ENCODE measurements at places on chromosomes 2 and 18. TPM values are rescaled to one million over a fixed set of nuclear protein-coding genes. Genes with fewer than 3 reads are reported as not detected.

- no peak overlapping the region for H3K27ac ChIP-seq
- no peaks in the 10 kb centered on the region for H3K27me3 ChIP-seq
- H3K36me3 ChIP-seq, result no peaks in the 10 kb centered on the region
- H3K4me1 ChIP-seq, result no peaks in the 10 kb centered on the region
- no peak for DNase-seq
Measured at GRCh38 chr18:28729321-28729720, 552.4 kb upstream of the CDH2 start.

- no peaks in the 10 kb centered on the region for H3K4me1 ChIP-seq
- DNase-seq, result no peak
- no peaks in the 10 kb centered on the region for H3K27me3 ChIP-seq
- H3K4me3 ChIP-seq, result no peak overlapping the region
- no peak overlapping the region for H3K27ac ChIP-seq
Measured at GRCh38 chr18:49279041-49279440, 181.4 kb downstream of the DYM start.

DNA sequence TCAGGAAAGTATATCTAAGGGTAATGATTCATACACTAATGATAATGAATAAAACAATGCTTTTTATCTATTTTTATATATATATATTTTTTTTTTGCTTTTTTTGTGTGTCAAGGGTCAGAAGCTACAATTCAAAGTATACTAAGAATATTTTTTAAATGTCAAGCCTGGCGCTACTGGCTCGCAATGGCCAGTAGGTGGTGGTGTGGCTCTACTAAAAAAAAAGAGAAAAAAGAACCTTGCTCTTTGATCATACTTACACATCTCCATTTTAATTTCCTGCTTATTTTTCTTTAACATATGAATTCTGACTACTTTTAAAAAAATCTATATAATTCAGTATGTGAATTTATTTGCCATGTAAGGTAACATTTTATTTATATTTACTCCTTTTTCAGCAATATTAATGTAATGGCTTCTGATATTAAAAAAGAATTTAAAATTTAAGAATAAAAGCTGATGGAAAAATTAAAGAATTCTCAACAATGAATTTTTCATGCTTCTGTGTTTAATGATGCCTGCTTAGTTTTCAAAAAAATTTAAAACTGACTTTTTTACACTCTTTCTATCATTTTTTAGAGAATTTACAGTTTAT lies 232.9 kb downstream of the GULP1 start:
- no peak overlapping the region for H3K27ac ChIP-seq
- H3K4me1 ChIP-seq, result no peaks in the 10 kb centered on the region
- peak; percentile 66 for DNase-seq
- H3K27me3 ChIP-seq, result no peaks in the 10 kb centered on the region

DNA sequence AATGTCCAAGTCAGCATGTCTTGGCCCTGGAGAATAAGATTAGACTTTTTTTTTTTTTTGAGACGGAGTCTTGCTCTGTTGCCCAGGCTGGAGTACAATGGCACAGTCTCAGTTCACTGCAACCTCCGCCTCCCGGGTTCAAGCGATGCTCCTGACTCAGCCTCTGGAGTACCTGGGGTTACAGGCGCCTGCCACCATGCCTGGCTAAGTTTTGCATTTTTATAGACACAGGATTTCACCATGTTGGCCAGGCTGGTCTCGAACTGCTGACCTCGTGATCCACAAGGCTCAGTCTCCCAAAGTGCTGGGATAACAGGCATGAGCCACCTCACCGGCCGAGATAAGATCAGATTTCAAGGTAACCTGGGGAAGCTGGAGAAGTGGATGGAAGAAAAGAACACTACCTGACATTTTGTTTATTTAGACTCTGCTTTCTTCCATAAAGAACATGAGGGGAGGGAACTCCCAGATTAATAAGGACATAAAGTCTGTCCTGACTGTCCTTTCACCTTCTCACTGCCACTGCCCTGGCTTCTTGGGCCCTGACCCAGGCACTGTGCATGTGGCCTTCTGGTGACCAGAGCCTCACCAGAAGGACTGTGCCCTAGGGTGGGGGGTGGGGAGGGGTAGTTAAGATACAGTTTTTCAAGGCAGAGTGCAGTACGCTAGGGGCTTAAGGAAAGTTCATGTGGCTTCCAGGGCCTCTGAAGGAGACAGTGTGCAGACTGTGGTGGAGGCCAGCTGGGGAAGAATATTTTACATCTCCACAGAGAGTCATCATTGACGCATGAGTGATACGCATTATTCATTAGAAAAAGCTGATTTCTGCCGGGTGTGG lies 4.8 kb upstream of the IMPA2 start:
- H3K4me3 ChIP-seq, result no peak overlapping the region
- H3K4me1 ChIP-seq, result no peaks in the 10 kb centered on the region
- no peak for DNase-seq
- H3K27me3 ChIP-seq, result no peaks in the 10 kb centered on the region
- no peak overlapping the region for H3K27ac ChIP-seq

The ADRA2B gene
- total RNA-seq, result 1.4 TPM

DNA sequence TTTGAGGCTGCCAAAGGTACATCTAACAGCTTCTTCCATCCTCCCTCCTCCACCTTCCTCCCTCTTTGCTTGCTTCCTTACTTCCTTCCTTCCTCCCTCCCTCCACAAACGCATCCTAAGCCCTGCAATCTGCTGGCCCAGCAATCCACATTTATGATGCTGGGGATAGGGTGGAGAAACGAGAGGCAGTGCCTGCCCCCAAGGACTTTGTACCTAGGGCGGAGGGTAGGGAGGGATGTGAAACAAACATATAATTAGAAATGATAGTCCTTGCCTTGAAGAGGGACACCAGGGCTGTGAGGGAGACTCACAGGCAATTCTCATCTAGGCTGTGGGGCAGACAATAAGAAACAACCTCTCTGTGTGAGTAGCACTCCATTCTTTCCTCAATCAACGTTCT lies 188.3 kb downstream of the ANKRD30B start:
- no peak for DNase-seq
- no peaks in the 10 kb centered on the region for H3K27me3 ChIP-seq
- H3K4me3 ChIP-seq, result no peak overlapping the region
- no peaks in the 10 kb centered on the region for H3K36me3 ChIP-seq
- H3K4me1 ChIP-seq, result no peaks in the 10 kb centered on the region

The KCNJ3 gene
- 3.6 TPM for total RNA-seq

- no peaks in the 10 kb centered on the region for H3K27me3 ChIP-seq
- H3K27ac ChIP-seq, result no peak overlapping the region
- H3K4me1 ChIP-seq, result no peaks in the 10 kb centered on the region
- H3K4me3 ChIP-seq, result no peak overlapping the region
Measured at GRCh38 chr2:167380555-167380954, 492.3 kb downstream of the XIRP2 start.

DNA sequence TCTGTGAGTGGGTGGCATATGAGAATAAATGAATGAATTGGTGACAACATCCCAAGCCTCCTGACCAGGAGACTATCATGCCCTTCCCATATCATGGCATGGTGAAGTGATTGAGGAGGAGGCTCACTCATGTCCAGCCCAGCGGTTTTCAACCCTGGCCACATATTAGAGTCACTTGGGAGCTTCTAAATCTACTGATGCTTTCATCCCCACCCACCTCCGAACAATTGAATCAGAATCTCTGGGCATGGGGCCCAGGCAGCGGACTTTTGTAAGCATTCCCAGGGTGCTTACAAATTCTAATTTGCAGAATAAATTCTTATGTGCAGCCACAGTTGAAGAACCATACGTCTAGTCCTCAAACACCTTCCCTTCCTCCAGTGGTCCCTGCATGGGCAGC lies 81.7 kb upstream of the SEC11C start:
- no peaks in the 10 kb centered on the region for H3K4me1 ChIP-seq
- no peak overlapping the region for H3K4me3 ChIP-seq
- no peaks in the 10 kb centered on the region for H3K36me3 ChIP-seq
- DNase-seq, result no peak
- H3K27me3 ChIP-seq, result no peaks in the 10 kb centered on the region

The PRPF40A gene
- 82.7 TPM for total RNA-seq

The KLHL30 gene
- 5.7 TPM for total RNA-seq

GRCh38 chr2:73279852-73280251 lies 4.4 kb downstream of the FBXO41 start:
- no peak overlapping the region for H3K4me3 ChIP-seq
- peaks cover 4% of the 10 kb centered on the region for H3K4me1 ChIP-seq
- no peak overlapping the region for H3K27ac ChIP-seq
- H3K27me3 ChIP-seq, result peaks cover under 1% of the 10 kb centered on the region

DNA sequence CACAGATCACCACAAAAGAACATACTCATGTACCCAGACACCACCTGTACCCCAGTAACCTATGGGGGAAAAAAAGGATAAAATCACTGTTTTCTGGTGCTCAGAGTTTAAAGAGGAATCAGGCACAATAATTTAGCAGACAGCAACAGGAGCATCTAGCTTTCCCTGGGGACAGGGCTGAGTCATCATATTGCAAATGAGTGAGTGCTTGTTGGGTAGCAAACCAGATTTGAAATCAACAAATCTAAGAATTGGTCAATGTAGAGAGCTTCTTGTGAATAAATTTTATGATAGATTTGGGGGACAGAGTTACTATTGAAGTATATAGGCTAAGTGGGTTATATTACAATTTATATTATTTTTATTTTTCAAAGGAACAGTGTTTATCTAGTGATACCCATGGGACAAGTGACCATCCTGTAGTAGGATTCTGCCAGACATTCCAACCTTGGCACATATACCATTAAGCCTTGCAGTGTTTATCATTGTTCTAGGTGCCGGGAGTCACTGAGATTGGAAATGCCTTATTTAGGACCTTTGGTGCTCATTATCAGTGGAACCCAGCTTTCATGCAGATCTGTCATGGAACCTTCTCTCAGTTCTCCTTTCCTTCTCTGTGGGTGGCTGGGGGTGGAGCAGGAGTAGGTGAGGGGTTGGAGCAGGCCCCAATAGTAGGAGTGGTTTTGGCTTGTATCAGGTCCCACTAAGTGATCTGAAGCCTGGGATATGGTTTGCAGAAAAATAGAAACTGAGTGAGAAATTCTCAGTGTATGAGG lies 117.2 kb downstream of the CERS6 start:
- no peak overlapping the region for H3K27ac ChIP-seq
- no peak overlapping the region for H3K4me3 ChIP-seq
- no peaks in the 10 kb centered on the region for H3K27me3 ChIP-seq
- H3K4me1 ChIP-seq, result no peaks in the 10 kb centered on the region
- DNase-seq, result no peak
- no peaks in the 10 kb centered on the region for H3K36me3 ChIP-seq

- H3K4me3 ChIP-seq, result no peak overlapping the region
- no peaks in the 10 kb centered on the region for H3K27me3 ChIP-seq
- H3K36me3 ChIP-seq, result no peaks in the 10 kb centered on the region
- DNase-seq, result no peak
Measured at GRCh38 chr2:110905217-110905616, 172.8 kb downstream of the ACOXL start.

- no peaks in the 10 kb centered on the region for H3K36me3 ChIP-seq
- no peak overlapping the region for H3K27ac ChIP-seq
- no peaks in the 10 kb centered on the region for H3K4me1 ChIP-seq
- no peak for DNase-seq
- no peak overlapping the region for H3K4me3 ChIP-seq
- no peaks in the 10 kb centered on the region for H3K27me3 ChIP-seq
Measured at GRCh38 chr2:215466097-215466909, 30.4 kb upstream of the FN1 start.

DNA sequence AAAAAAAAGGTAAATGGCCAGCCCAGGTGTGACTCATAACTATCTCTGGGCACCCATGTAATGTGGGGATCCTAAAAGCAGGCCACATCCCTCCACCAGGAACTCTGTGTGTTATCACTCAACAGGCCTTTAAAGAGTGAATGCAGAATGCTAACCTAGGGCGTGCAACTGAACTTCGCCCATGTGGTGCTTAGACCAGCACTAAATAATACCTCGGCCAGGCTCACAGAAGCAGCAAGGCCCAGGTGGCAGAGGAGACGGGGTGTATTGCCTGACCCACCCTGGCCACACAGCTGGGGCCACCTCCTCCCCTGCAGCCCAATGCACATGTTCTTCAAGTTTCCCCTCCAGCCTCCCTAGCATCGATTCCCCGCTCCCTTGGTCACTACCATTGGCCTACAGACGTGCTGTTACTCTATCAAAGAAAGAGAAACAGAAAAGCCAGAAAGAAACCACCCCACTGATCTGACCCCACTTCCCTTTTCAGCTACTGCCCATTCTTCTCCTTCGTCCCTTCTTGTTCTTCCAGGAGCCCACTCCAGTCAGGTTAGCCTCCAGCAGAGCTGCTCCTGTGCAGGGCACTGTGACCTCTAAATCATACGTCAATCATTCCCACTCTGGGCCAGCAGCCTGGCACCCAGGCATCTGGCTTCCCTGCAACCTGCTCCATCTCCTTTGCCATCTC lies 22.0 kb downstream of the FAM178B start:
- no peaks in the 10 kb centered on the region for H3K27me3 ChIP-seq
- peaks cover 3% of the 10 kb centered on the region for H3K4me1 ChIP-seq
- no peak for DNase-seq
- H3K4me3 ChIP-seq, result no peak overlapping the region
- H3K36me3 ChIP-seq, result no peaks in the 10 kb centered on the region
- H3K27ac ChIP-seq, result no peak overlapping the region

DNA sequence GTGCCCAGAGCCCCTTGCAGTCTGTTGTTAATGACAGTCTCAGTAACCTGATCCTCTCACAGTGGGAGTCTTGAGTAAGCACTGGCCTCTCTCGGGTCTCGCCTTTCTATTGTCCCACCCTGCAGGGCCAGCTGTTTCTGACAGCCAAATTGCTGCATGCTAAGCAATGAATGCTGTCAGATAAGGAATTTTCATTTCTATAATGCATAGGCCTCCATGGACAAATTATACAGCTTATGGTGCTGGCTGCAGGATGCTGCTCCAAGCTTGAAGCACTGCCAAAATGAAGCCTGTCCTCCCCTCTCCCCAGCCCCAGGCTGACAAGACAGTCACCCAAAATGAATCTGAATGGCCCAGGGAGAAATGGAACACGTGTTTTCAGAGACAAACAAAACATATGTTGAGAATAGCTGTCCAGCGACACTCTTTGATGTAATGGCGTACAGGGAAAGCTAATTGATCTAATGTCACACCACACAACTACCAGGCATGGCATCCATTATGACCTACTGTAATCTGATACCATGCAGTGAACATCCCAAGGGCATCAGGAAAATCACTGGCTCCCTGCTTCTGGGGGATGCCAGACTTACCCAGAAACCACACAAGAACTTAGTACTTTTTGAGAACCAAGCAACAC lies 36.8 kb downstream of the ACVR1 start:
- no peak overlapping the region for H3K27ac ChIP-seq
- no peaks in the 10 kb centered on the region for H3K27me3 ChIP-seq
- H3K36me3 ChIP-seq, result no peaks in the 10 kb centered on the region
- peaks cover 17% of the 10 kb centered on the region for H3K4me1 ChIP-seq
- peak overlapping the region; percentile 20 for H3K4me3 ChIP-seq
- peak; percentile 95 for DNase-seq

The GKN2 gene
- total RNA-seq, result not detected

DNA sequence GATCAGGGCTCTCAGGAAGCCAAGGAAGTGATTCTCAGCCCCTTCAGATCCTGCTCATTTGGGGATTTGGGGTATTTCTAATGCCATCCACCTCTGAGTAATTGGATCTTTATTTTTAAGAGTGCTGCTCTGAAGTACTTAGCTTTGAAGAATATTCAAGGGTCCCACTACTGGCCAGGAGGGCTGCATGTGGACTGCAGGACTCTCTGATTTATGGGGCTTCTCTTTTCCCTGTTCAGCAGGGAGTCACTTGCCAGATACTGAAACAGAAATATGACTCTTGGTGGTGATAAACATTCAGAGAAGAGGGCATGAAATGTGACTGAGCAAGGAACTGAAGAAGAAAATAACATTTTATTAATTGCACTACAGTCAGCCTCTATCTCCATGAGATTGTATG lies 138.5 kb downstream of the MTX2 start:
- H3K27ac ChIP-seq, result no peak overlapping the region
- peak; percentile 88 for DNase-seq
- no peaks in the 10 kb centered on the region for H3K27me3 ChIP-seq
- no peaks in the 10 kb centered on the region for H3K4me1 ChIP-seq

- H3K4me1 ChIP-seq, result no peaks in the 10 kb centered on the region
- no peak for DNase-seq
- H3K4me3 ChIP-seq, result no peak overlapping the region
- H3K27ac ChIP-seq, result no peak overlapping the region
Measured at GRCh38 chr2:127681976-127682857, 6.9 kb upstream of the LIMS2 start.
